Body of pancreas (tissue), 4 donors: ENCODE measurements at places on chromosomes 1 and 21.
A peak's percentile ranks its signal among the peaks of the same experiment; 100 is the strongest.

- DNase-seq, result no peak
Observed at GRCh38 chr1:208007938-208008342, 97.0 kb upstream of the CD34 start.

- no peak for DNase-seq
Observed at GRCh38 chr1:165452336-165453130, 7.6 kb upstream of the RXRG start.

GRCh38 chr1:245235156-245235555, 80.4 kb downstream of the KIF26B start:
- DNase-seq, result peak; percentile 22

DNA sequence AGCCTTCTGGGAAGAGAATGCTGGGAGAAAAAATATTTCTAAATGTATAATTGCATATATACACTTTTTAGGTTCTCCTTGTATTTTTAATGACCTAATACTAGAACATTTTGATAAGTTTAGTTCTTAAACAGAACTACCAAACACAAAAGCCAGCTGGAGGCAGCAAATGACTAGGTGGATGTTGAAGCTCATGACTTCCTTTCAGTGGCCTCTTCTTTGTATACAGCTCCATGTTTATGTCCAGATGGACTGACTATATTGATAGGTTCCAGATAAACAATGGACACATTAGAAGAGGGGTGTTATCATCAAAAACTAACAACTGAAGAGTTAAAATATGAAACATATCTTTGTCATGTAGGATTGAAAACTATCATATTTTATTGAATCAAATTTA, 52.5 kb downstream of the LRRC8D start:
- no peak for DNase-seq

DNA sequence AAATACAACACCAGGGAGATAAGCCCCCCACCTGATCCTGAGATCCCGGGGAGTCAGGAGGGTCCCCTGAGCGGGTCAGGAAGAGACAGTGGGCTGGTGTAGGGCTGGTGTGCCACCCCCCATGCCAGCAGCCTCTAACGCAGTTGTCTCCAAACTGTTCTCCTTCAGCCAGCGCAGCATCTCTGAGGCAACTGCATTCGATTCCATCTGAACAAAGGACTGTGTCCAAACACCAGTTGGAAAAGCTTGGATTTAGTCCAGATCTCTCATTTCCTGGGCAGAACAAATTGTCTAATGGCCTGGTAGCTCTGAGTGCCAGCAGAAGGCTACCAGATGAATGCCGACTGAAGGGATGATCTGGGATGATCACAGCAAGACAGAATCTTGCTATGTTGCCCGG, 44.1 kb upstream of the EIF4G3 start:
- DNase-seq, result no peak

DNA sequence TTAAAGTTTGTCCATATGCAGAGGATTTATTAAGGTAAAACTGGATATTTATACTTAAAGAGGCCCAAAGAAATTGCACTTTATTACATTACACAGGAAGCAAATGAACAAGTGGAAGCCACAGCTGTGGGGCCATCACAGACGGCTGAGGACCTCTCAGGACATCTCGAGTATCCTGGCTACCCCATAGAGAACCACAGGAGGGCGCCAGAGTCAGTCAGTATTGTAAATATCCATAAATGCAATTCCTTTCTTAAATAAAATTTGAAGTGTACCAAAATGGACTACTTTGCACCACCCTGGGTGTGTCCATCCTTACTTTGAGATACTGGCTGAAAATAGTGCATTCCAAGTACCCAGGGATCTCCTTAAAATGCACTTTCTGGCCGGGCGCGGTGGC, 257.2 kb downstream of the MRPL39 start:
- peak; percentile 22 for DNase-seq

GRCh38 chr21:37870221-37870620, 46.0 kb downstream of the KCNJ6 start:
- DNase-seq, result no peak

DNA sequence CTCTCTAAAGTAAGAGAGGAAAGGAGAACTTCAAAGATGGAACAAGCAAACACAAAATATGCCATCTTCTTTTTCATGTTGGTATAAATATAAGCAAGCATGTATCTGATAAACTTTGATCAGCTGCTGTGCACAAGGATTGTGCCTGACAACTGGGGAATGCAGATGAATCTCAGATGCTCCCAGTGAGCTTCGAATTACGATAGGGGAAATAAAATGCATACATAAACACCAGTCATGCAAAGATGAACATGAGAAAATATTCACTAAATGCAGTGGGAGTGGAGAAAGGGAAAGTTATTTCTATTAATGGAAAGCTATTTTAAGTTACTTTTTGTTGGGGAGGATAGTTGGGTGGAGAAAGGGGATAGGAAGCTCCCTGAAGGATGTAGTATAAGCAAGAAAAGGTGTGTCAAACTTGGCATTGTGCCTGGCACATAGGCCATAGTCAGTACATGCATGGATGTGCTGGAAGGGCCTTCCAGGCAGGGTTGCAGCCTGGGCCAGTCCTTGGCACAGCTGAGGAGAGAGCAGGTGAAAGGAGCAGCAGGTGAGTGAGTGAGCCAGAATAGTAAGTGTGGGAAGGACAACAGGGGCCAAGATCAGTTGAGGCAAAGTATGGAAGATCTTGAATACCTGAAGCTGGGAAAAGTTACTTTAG, 57.8 kb upstream of the PGD start:
- DNase-seq, result no peak

DNA sequence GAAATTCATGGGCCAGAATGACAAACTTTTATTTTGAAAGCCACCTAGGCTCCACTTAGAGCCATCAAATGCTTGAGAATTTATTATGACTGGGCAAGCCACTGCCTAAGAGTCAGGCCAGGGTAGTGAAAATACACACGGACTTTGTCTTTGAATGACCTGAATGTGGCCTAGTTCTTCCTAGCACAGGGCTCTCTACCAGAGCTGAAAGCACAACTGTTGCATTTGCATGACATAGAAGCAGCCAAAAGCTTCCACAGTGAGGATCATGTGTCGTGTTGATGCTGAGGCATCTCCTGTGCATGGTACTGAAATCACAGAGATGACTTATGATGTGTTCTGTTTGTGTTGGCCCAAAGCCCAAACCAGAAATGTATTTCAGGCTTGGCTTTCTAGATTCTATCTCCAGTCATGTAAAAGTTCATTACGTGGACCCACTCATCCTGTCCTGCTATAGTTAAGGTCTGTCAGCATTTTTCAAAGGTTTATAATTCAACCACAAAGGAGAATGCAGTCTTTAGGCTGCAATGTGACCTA, 164.0 kb upstream of the UBE2U start:
- peak; percentile 67 for DNase-seq

DNA sequence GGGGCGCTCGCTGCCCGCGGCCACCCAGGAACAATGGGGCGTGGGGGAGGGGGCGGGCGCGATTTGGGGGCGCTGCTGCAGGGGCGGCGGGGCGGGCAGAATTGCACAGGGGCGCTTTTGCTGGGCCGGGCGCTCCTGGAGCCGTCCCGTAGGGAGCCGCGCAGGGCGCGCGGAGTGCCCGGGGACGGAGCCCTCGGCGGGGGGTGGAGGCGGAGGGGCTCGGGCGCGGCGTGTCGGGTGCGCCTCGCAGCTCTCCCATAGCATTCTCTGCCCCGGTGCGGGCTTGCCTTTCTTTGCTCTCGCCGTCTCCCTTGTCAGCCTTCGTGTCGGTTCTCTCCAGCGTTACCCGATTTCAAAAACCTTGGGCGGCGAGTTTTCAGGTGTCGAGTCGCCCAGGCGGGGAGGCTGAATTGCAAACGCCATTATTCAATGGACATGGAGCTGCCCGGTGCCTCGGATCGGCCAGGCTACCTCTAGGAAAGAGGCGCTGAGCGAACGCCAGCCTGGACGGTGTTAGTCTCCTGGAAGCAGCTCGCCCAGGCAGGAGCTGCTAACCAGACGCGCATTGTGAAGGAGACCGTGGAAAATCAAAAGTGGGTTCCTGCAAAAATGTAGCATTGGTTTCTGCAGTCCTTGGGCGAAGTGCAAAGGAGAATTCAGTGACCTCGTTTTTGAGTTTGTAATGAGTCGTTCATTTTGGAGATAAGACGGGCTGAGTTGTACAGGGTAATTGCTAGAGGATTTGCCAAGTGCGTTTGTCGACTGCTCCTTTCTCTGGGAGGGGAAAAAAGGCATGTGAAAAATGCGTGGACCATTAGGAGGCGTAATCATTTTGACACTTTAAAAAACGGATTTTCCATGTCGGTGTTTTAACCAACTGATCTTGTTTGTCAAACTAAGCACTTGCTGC, 626 bp downstream of the CXADR start:
- DNase-seq, result peak; percentile 54

GRCh38 chr1:79604490-79605198, 598.1 kb upstream of the ADGRL4 start:
- no peak for DNase-seq

DNA sequence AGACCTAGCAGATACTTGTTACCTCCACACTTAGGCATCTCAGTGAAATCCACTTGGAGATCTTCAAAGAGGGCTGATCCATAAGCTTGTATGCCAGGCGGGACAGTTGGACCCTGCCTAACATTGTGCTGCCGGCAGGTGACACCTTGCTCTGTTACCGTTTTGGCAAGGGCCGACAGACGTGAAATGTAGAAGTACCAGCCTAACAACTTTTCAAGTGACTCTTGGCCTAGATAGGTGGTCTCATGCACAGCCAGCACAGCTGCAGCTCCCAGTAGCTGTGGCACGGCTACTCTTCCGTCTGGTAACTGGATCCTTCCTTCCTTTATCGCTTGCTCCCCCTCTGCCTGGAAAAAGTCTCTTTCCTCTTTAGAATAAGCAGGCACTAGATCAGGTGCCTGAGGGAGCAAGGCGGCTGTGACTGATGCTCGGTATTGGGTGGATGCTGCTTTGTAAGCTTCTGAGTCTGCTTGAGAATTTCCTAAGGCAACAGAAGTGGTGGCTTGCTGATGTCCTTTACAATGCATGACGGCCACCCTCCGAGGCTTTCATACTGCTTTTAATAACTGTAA, 713.5 kb downstream of the AMY1C start:
- no peak for DNase-seq

DNA sequence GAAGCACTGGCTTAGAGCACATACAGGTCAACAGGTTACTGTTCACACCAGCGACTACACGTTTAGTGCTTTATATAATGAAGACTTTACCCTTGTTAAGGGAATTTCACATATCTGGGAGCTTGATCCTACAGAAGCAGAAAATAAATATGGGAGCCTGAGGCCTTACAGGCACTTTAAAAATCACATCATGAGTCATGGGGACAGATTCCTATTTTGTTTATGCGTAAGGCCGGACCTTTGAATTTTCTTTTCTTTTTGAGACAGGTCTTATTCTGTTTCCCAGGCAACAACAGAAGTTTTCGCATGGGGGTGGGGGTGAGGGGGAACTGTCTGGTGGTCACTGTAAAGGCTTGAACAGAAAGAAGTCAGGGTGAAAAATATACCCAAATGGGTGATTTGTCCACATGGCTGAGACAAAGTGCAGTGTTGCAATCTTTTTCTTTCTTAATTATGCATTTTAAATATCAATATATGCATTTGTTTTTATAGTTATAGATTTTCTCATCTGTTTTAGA, 276.7 kb downstream of the KCNH1 start:
- DNase-seq, result no peak

DNA sequence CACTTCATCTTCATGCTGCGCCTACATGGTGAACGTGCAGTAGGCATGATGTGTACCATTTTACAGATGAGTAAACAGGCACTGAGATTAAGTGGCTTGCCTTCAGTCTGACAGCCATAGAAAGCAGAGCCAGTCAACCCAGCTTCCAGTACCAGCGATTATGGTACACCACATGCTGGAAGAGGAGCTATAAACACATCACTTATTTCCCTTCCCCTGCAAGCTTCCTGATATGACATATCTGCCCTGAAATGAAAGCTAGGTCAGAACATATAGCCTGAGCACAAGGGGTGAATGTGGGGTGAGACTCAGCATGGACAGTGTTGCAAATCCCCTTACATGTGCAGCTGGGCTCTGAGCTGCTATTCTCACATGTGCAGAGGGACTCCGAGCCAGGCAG, 33.8 kb upstream of the IL20 start:
- DNase-seq, result no peak

DNA sequence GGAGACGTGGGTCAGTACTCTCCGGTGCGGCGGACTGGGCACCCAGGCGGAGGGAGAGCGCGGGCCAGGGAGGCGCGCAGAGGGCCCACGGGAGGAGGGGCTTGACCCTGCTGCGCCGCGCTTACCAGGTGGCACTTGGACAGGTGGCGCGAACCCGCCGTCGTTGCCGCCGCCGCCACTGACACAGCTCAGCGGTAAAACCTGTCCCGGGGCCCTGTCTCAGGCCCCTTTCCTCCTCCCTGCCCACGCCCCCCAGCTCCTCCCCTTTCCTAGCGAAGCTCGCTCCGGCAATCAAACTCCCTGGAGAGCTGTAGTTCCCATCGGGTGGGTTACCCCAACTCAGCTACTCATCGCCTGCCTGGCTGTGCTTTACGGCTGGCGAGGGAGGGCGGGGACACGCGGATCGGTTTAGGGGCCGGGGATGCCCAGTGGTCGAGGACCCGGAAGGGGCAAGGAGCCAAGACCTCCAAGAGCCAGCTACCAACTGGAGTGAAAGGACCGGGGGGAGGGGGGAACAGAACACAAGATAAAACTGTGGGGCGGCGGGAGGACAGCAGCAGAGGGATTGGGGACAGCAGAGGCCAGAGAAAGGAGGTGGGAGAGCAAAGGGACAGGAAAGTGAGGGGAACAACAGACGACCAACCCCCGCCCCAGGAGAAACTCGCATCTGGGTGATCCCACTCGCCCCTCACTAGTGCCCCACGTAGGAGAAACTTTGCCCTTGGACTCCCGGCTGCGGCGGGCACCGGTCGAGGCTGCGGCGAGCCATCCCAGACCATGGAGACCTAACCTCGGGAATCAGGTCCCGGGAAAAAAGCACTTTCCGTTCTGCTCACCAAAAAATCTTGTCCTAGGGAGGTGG, 2.9 kb downstream of the GFI1 start:
- peak; percentile 76 for DNase-seq

- no peak for DNase-seq
Observed at GRCh38 chr1:92481599-92481925, 5.2 kb downstream of the GFI1 start.

GRCh38 chr1:153922076-153922971, 448 bp downstream of the GATAD2B start:
- no peak for DNase-seq
